Spleen (tissue), 13 donors: ENCODE measurements at places on chromosomes 3 and 15. TPM values are rescaled to one million over a fixed set of nuclear protein-coding genes. Genes with fewer than 3 reads are reported as not detected.

- no peak for DNase-seq
- no peak overlapping the region for H3K27ac ChIP-seq
- H3K27me3 ChIP-seq: no peaks in the 10 kb centered on the region
- no peaks in the 10 kb centered on the region for H3K36me3 ChIP-seq
- no peaks in the 10 kb centered on the region for H3K4me1 ChIP-seq
These were observed 176.3 kb upstream of the ROPN1 start for GRCh38 chr3:124168271-124168670.

PBRM1 gene
- 5.7 TPM for polyA plus RNA-seq

GRCh38 chr3:47250309-47251060 lies 32.1 kb downstream of the KIF9 start:
- no peak overlapping the region for H3K4me3 ChIP-seq
- H3K4me1 ChIP-seq: no peaks in the 10 kb centered on the region
- no peaks in the 10 kb centered on the region for H3K27me3 ChIP-seq
- DNase-seq: peak; percentile 47

DNA sequence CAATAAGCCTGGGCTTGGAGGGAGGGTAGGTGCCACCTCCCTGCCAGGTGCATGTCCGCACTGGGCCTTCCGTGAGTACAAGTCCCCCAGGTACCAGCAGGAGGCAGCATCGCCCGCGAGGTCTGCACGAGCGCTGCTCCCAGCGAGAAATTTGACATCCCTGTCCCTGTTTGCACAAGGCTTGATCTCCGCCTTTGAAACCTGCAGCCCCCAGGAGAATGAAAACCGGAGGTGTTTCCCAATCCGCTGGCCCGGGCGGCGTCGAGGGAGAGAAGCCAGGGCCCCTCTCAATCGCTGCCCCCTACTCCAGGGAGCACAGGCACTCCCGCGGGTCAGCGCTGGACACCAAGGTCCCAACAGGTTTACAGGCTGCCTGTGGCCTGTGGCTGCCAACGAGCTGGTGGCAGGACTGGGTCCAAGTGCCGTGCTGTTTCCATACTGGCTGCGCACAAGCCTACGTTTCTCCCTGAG lies 961 bp downstream of the HAPLN3 start:
- peak; percentile 91 for DNase-seq
- H3K4me1 ChIP-seq: peaks cover 31% of the 10 kb centered on the region
- H3K27ac ChIP-seq: no peak overlapping the region
- H3K4me3 ChIP-seq: peak overlapping the region; percentile 56

DNA sequence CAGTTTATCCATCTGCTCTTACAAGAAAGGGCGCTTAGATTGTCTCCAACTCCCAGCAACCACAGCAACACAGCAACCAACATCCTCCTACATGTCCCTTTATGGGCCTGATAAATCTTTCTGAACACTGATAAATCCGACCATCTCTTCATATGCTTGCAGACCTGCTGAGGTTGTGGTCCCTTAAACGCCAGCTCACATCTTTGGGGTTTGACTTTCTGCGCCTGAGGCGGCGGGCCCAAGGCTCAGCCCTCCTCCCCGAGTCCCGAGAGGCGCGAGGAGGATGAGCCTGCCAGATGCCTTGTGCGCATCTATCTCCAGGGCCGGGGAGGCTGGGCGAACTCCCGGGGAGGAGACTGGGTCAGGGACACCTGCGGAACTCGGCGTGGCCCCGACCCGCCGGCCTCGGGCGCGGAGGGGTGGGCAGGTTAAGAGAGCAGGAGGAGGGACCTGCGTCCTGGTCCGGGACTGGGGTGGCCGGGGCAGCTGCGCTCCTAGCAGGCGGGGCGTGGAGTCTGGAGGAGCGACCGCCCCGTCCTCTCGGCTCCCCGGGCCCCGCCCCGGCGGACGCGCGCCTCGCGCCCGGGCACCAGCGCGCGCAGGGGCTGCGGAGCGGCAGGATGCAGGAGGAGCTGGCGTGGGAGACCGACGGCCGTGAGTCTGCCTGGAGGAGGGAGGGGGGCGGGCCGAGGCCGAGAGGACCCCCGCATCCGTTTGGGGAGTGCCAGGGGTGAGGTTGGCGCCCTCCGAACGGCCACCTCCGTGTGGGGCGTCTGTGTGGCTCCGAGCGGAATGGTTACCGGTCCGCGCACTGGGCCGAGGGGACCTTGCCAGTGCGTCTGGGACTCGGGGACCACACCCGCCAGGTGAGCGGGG lies at the start of gene ANKDD1A:
TSS of gene ANKDD1A (plus strand) at position 592 of the 876 bp plus-strand sequence. CDS start at position 621, 29 bp downstream.
- peak within 1 kb of the TSS; percentile 64 for H3K4me3 ChIP-seq
- peaks cover 8% of the 10 kb centered on the region for H3K36me3 ChIP-seq
- no peaks in the 10 kb centered on the region for H3K27me3 ChIP-seq
- peak; percentile 91 for DNase-seq

KBTBD13 gene
- polyA plus RNA-seq: not detected

DNA sequence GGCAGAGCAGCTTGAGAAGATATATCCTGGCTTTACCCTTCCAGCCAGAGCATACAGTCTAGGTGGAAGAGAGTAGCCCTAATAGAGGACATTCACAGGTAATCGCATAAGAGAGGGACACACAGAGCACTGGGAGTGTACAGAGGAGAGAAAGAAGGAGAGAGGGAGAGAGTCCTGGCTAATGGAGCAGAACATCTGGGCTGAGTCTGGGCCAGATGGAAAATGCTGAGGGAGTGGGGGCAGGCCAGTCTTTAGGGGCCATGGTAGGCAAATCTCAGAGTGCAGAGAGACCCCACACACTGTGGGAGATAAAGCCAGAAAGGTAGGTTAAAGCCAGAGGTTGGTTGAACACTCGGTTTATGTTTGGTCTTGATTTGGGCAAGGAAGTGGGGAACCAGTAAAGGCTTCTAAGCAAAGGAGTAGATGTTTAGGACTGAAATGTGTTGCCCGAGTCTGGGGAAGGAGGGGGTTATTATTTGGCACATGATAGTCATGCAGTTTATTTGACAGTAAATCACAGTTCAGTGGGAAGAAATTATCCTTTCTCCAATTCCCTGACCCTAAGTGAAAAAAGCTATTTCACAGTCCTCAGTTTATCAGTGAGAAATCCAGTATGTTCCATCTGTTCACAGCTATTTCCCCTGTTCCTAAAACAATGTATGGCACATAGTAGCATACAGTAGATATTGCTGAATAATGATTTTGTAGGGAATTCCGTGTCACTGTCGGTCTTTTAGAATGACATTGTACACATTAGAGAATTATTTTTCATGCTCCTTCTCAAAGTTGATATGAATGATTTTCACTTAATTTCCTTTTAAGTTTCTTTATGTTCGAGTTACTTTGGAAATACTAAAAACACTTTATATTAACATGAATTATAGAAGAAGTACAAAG lies 45.7 kb downstream of the PDHB start:
- H3K27me3 ChIP-seq: no peaks in the 10 kb centered on the region
- DNase-seq: no peak
- peaks cover 8% of the 10 kb centered on the region for H3K36me3 ChIP-seq
- no peak overlapping the region for H3K4me3 ChIP-seq
- peak overlapping the region; percentile 77 for H3K27ac ChIP-seq
- peaks cover 35% of the 10 kb centered on the region for H3K4me1 ChIP-seq

CHST14 gene
- polyA plus RNA-seq: 9.0 TPM
